Stimulated activated CD4-positive, alpha-beta T cell treated with anti-CD3 and anti-CD28 coated beads, TNF-alpha, amount 100 ng/mL, for 1 hour (primary cell): ENCODE measurements at places on chromosomes 16 and 17.

DNA sequence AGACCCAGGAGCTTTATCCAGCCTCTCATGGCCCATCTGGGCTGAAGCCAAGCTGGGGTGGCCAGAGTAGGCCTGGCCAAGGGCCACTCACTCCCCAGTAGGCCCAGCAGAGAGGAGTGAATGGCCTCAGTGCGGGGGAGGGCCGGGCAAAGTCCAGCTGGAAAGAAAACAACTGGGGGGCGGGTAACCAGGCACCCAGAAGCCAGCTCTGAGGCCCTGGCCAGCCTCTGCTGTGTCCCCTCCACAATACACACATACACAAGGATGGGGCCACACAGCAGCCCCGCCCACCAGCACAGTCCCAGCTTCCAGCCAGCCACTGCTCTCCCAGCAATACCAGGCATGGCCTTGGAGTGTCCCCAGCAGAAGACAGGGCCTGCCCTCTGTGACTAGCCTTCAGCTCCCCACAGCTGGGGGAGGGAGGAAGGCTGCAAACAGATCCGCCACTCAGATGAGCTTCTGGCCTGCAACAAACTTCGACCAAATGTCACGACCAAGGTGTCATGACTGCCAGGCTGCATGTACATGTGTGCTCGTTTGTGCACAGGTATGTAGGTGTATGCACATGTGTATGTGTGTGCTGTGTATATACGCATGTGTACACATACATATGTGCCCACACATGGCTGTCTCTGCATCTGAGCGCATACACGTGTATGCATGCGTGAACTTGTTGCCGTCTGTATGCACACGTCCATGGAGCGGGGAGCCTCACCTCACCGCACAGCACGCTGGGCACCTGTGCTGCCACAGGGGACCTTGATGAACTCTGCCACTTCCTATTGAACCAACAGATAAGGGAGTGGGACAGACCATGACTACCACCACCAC lies 5.0 kb downstream of the CARHSP1 start:
- DNase-seq: no peak

DNA sequence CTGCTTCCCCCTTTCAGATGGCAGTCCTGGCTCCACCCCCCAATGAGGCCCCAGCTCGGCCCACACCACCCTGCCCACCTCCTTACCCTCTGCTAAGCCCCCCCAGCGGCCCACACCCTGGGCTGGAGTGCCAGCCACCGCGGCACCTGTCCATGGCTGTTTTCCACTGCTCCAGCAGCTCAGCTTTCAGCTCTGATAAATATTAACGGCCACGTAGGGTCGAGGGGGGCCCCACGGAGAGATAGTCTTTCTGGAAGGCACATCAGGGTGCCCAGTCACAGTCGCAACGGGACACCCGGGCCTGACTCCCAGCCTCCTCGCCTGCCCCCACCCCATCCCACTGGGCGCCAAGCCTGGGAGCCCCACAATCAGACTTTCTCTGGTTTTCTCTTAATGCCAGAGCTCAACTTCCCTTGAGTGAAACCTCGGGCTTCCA lies 46.5 kb upstream of the CIBAR2 start:
- no peak for DNase-seq

DNA sequence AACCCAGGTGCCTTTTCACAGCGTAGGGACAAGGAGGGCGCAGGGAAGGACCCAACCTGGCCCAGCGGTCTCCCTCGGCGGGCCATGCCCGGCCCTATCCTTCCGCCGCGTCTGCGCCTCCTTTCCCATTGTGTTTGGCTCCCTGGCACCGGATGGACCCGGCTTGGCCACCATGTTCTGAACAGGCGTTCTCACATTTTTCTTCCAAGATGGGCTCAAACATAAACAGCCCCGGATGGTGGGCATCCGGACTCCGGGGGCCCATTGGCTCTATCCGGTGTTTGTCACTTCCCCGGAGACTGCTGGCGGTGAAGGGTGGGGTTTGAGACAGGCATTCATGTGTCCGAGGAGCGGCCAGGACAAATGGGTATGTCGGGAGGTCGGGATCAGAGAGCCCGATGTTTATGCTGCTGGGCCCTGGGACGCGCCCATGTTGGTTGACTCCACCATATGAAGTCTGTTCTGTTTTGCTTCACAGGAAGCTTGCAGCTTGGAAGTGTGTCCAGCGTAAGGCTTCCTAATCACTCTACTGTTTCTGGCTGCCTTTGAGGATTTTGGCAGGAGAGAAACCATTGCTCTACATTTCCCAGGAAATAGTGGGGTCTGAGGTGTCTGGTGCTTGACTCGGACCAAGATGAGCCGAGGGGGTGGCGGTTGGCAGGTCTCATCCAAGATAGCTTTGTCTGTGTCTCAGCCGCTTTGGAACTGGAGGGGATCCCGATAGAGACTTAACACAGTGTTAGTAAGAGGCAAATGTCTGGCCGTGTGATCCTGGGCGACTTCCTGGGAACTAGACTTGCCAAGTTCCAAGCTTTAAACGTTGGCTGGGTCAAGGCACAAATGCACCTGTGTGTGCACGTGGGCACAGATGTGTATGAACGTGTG lies 188.3 kb downstream of the IRF8 start:
- no peak for DNase-seq

DNA sequence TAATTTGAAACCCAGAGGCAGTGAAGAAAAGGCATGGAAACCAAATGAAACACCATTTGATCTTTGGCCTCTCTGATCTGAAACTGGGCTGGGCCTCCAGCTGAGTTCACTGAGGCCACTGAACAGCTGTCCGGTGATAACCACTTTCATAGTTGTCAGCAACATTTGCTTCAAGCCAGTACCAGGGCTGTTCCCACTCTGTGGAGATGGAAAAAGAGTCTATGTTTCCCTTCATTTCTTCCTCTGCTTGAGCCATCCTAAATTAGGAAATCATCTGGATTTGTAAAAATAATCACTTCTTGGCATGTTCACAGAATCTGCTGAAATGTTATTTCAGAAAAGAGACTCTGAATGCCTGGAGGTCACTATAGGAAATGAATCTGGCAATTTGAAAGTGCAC lies 119.3 kb downstream of the STX8 start:
- no peak for DNase-seq

DNA sequence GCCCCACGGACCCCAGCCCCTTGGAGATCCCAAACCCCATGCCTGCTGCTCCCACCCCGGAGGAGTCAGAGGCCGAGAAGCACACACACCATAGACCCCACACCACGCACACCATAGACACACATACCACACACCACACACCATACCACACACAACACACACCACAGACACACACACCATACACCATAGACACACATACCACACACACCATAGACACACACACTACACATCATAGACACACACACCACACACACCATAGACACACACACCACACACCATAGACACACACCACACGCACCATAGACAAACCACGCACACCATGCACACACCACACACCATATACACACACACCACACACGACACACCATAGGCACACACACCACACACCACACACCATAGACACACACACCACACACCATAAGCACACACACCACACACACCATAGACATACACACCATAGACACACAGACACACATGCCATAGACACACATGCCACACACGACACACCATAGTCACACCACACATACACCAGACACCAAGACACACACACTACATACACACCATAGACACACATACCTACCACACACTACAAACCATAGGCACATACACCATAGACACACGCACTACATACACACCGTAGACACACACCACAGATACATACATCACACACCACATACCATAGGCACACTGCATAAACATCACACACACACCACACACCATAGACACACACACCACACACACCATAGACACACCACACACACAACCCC lies 11.3 kb downstream of the TBC1D16 start:
- no peak for DNase-seq

DNA sequence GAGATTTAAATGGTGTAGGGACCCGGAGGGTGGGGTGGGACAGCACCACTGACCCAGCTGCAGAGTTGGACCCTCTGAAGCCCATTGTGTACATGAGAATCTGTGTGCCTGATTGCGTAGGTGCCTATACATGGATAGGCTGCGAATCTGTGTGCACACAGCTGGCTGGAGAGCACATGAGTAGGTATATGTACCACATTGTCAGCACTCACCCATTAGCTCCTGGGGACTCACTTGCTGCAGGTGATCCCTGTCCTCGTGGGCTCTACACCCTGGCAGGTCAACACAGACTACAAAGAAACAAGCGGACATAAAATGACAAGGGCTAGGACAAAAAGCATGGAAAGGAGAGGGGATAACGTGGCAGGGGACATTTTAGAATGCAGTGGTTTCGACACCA lies 11.3 kb upstream of the CETP start:
- no peak for DNase-seq

GRCh38 chr16:89293276-89294143 lies 76.0 kb downstream of the ZNF778 start:
- no peak for DNase-seq

GRCh38 chr17:77498091-77498741 lies 357.4 kb downstream of the SEC14L1 start:
- no peak for DNase-seq

DNA sequence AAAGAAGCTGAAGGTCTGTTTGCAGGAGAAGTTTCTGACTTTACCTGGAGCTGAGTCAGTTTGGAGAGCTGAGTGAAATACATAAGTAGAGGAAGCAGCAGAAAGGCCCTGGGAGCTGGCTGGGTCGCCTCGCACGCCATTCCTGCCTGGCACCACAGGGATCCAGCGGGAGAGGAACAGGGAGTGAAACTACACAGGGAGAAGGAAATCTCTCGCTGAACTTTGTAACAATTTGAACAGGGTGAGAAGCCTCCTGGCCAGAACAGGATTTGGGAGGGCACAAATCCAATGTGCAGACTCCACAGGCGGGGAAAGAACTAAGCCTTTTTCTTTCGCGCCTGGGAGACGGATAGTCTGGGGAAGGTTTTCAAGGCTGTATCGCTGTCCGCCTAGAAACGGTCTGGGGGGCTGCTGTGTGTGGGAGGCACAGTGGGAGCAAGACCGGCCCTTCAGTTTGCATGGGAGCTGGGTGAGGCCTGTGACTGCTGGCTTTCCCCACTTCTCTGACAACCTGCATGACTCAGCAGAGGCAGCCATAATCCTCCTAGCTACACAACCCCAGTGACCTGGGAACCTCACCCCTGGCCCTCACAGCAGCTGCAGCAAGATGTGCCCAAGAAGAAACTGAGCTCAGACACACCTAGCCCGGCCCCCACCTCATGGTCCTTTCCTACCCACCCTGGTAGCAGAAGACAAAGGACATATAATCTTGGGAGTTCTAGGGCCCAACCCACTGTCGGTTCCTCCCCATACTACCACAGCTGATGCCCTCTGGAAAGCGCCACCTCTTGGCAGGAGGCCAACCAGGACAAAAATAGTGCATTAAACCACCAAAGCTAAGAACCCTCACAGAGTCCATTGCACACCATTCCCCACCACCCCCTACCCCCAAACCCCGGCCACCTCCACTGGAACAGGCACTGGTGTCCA lies 778.6 kb downstream of the KCNJ2 start:
- DNase-seq: no peak

DNA sequence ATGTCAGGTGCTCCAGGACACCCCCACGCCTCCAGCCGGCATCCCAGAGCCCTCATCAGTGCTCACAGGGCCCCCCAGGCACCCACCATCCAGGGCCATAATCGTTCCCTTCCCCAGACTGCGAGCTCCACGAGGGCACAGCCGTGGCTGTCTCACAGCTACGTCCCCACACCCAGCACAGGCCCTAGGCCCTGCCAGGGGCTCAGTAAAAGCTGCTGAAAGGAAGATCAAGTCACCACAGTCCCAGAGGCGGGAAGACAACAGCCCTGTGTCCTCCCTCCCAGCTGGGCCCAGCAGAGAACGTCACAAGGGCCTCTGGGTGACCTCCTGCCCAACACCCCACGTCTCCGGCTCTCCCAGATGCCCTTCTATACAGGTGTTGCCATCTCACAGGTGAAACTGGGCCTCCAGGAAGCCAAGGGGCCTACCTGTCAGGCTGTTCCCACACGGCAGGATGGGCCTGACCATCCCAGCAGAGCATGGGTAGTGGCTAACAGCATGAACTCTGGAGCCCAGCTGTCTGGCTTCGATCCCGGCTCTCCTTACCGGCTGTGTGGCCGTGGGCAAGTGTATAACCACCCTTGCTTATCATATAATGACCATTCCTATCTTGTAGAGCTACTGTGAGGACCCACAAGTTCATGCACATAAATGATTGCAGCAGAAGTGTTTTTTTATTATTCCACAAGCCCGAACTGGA lies 17.9 kb downstream of the ARL2BP start:
- DNase-seq: no peak

- DNase-seq: no peak
Measured at GRCh38 chr16:85627089-85627488, 14.0 kb downstream of the GSE1 start.

- no peak for DNase-seq
Measured at GRCh38 chr17:38536661-38537060, 69.1 kb downstream of the SRCIN1 start.

- peak; percentile 55 for DNase-seq
Measured at GRCh38 chr17:75764711-75765421, at the start of gene GALK1. TSS of gene GALK1 (minus strand) at chr17:75765192. CDS start at chr17:75765136, 56 bp downstream.

GRCh38 chr17:57350266-57350665 lies 93.9 kb downstream of the MSI2 start:
- DNase-seq: no peak

DNA sequence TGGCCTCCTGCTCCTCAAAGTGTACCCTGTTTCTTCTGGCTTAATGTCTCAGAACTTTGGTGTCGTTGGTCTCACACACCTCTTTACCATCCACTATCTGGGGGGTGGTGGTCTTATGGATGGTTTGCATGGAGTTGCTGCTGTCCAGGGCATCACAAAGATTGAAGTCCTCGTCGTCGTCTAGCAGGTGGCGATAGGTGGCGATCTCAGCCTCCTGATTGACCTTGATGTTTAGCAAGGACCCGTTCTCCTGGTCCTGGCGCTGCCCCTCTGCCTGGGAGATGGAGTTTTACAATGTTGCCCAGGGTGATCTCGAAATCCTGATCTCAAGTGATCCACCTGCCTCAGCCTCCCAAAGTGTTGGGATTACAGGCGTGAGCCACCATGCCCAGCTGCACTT lies 31.1 kb upstream of the HELZ start:
- DNase-seq: no peak

DNA sequence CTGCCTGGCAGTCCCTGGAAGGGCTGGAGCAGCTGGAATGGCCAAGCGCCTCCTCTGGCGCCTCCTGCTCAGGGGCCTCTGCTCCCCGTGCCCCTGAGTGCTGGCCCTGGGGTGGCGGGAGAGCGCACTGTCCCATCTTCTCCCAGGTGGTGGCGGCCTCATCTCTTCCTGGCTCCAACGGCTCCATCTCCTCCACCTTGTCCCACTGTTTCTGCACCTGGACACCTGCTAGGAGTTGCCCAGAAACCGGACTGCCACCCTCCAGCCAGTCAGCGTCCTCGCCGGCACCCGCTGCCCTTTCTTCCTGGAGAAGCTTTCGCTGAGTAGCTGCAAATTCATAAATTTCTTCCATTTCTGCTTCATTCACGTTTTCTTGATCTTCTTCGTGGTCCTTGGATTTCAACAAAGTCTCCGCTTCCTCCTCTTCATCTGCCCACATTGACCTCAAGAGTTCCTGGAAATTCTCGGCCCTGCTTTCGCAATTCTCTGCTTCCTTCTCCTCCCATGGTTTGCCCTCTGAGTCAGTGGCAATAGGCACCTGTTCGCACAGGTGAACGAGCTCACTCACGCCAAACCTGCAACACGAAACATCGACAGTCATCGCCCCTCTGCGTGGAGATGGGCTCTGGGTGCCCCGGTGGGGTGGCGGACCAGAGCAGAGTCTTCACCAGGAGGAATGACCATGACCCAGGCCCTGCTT lies 13.7 kb upstream of the NLRC3 start:
- no peak for DNase-seq
